ENCODE measurements at places on chromosomes 5 and 9. TPM values are rescaled to one million over a fixed set of nuclear protein-coding genes. Genes with fewer than 3 reads are reported as not detected.
A peak's percentile ranks its signal among the peaks of the same experiment; 100 is the strongest.

DNA sequence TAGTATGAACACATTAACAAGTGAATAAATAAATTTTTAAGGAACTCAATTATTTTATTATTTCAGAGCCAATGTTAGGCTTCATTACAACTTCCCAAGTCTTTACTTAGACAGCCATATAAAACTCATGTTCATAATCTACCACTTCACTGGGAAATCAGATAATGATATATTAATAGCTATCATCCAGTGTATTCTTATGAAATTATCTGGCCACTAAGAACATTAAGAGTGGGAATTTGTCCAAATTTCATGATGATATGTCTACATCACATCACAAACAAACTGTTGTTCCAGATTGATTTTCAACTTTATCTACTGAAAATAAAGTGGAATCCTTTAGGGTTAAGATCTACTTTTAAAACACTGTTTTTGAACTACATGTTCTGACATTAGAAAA, 668.6 kb downstream of the EFNA5 start:
- no peak for DNase-seq

DNA sequence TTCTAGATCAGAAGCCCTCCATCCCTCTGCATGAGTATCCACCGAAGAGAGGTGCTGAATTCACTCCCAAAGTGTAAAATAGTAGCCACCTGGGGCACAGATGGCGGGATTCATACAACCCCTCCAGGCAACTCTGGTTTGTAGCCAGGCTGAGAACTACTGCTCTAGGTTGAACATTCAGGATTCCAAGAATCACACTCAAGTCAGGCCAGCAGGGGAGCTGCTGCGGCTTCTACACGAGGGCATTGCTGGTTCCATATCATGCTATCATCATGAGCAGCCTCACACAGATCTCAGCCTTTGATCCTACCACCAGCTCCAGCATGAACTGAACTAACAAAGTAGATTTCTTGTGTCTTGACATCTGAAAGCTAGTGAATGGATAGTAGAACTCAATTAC, 367.9 kb downstream of the DIRAS2 start:
- no peak for DNase-seq

GRCh38 chr5:67366691-67367395, 170.2 kb upstream of the CD180 start:
- no peak for DNase-seq

GRCh38 chr5:68336200-68336599, 120.6 kb downstream of the PIK3R1 start:
- no peak for DNase-seq

GRCh38 chr5:316210-317085, 5.1 kb upstream of the AHRR start:
- no peak for DNase-seq

DNA sequence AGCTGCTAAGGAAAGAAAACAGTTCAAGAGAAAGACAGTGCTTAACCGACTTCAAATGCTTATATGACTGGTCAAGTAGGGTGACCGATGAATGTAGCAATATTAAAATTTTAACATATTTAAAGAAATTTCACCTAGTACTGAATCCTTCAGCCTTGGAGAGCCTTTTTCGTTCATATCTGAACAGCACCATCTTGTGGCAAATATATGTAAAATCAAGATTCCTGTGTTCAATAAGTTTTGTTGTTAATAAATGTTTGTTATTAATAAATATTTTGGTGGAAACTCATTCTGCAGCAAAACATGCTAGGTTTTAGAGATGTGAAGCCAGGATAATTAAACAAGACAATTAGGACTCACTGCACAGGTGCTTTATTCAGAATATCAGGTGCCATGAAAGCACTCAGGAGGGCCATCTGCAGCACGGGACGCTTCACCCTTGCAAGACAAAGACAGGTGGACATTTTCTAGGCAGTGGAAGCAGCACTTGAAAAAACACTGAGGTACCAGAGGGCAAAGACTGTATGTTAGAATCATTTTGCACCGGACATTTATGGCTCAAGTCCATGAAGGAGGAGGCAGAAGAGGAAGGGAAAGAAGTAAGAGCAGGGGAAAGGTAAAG, 15.6 kb downstream of the TICAM2 start:
- no peak for DNase-seq

Gene ADAMTS13
- polyA plus RNA-seq, result 8.4 TPM

GRCh38 chr5:148702019-148702596, 47.8 kb upstream of the HTR4 start:
- DNase-seq, result no peak

DNA sequence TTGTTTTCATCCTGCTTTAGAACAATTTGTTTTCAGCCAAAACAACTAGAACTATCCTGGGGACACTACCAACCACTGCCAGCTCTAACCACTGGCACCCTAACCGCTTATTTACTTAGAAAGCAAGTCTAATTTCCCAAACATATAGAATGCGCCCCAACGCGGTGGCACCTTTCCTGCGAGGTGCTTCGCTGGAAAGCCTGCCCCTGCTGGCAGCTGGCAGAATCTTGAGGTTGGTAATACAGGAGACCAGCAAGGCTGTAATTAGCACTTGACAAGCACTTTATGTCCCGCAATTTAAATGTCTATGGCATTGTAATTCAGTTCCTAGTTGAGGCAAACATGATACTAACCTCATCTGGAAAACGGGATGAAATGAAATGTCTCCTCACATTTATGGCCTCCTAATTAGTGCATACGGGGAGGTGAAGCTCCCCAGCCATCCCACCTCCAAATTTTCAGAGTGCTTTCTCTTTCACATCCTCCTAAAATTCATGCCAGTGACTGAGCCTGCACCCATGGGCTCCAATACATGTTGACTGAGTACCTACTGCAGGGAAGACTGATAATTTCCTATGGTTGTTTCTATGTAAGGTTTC, 30.4 kb downstream of the GABBR2 start:
- DNase-seq, result no peak

- DNase-seq, result no peak
These were observed 124.8 kb upstream of the FAM120A start for GRCh38 chr9:93326654-93327053.

GRCh38 chr5:75389430-75389829, 52.4 kb downstream of the HMGCR start:
- DNase-seq, result no peak

- no peak for DNase-seq
These were observed 28.2 kb downstream of the SPATA31C2 start for GRCh38 chr9:88110026-88110425.

GRCh38 chr9:98380065-98380681, 124.7 kb upstream of the TBC1D2 start:
- no peak for DNase-seq

DNA sequence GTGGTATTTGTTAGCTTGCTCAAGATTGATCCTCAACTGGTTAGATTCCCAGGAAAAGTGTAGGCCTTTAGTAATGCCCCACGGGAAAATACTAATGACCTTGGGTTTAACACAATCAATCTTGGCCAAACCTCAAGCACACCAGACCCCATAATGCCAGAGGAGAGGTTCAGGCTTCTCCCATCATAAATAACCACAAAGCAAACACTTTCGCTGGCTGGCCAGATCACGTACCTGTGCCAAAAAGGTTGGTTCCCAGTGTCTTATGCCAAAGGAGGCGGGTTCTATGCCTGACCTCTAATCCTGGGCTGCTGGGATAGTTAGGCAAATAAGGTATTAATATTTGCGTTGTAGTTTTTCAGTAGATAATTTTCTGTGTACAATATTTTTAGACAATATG, 379.2 kb upstream of the CDH18 start:
- DNase-seq, result no peak

Gene AMACR
- polyA plus RNA-seq, result 9.5 TPM

Gene ABO
- polyA plus RNA-seq, result 5.6 TPM

GRCh38 chr5:113437111-113437510, 2.3 kb upstream of the TSSK1B start:
- DNase-seq, result no peak

DNA sequence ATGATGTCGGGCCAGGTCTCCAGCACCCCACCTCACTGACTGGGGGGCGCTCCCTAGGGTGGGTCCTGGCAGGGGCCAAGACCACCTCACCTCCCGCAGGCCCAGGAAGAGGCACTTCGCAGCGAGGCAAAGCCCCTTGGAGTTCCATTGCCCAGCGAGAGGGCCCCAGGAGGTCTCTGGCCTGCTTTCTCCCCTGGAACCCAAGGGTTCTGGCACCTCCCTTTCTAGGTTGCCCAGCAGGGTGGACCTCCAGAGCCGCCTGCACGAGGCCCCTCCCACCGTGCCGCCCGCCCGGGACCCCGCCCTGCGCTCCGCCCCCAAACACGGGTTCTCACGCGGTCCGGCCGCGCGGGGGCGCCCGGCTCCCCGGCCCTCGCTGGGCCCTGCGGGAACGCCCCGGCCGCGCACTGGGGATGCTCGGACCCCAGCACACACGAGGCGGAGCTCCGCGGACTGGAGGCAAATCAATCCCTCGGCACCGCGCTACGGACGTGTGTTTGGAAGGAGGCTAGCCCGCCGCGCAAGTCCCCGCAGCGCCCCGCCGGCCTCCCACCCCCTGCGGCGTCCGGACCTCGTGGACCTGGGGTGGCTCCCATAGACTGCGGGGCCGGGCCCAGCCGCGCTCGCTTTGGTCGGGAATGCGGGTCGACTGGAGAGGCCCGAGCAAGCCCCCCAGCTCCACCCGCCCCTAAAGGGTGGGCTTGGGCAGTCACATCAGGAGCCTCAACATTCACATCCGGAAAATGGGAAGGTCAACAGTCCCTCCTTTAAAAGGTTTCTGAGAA, 99.5 kb upstream of the LMX1B start:
- peak; percentile 28 for DNase-seq

Gene MEF2C
- 93.2 TPM for polyA plus RNA-seq

GRCh38 chr9:101087426-101087825, 58.9 kb downstream of the PLPPR1 start:
- no peak for DNase-seq
